Activated CD4-positive, alpha-beta T cell treated with anti-CD3 and anti-CD28 coated beads, Interleukin-2, amount 50 U/mL, for 48 hours (primary cell): ENCODE measurements at places on chromosomes 16 and 17.
A peak's percentile ranks its signal among the peaks of the same experiment; 100 is the strongest.

DNA sequence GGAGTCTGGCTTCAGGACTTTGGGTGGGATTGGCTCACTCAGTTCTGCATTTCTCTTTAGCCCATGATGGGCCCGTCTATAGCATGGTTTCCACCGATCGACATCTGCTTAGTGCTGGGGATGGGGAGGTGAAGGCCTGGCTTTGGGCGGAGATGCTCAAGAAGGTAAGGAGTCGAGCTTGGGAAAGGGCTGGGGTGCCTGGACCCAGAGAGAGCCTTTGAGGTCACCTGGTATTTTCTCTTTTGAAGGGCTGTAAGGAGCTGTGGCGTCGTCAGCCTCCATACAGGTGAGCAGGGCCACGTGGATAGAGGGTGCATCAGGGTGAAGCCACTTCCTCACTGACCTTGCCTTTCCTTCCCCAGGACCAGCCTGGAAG, 2.2 kb downstream of the THOC6 start:
- DNase-seq: no peak

DNA sequence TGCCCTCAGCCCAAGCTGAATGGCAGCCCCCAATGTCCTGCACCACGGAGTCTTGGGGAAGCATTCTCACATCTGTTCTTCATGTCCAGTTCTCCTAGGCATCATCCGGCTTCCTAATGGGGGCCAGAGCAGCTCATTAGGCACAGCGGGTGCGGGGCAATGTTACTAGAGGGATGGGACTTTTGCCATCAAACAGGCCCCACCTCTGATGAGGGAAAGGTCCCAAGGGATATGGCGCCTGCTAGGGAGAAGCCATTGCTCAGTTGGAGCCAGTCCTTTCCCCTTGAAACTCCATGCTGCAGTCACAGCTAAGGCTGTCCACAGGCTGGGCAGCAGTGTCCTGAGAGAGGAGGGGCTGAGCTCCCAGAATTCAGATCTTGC, 1.7 kb upstream of the DPH1 start:
- no peak for DNase-seq

GRCh38 chr16:26204138-26204537, 512.4 kb downstream of the HS3ST4 start:
- no peak for DNase-seq

DNA sequence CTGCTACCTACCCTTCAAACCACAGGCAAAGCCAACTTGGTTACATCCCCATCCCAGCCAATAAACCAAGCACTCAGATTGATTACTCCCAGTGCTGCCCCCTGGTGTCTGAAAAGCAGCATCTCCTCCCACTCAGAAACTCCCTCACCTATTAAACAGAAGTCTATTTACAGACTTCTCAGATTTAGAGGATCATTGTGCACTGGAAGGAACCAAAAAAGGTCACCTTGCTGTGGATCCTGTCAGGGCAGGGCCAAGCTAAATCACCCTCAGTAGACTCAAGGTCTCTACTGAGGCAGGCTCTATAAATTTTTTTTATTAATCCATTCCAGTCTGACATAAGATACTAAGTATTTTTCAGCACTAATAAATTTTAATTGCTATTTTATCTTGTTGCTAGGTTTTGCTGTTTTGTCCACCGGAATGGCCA, 17.6 kb downstream of the HIGD1B start:
- peak; percentile 59 for DNase-seq

DNA sequence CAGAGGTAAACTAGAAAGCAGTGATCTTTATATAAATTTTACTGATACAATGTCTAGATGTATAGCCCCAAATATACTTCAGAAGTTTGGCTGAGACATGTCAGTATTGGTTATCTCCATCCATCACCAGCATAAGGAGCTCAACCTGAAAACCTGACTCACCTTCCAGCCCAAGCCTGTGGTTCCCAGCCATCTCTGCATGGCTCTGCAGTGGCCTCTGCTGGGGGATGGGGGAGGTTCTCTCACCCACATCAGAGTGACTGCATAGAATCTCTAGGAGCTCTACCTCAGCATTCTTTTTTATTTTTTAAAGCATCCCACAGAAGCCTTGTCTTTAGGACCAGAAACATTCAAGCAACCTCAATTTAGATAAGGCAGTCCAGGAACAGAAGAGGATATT, 27.3 kb downstream of the USP7 start:
- peak; percentile 80 for DNase-seq

DNA sequence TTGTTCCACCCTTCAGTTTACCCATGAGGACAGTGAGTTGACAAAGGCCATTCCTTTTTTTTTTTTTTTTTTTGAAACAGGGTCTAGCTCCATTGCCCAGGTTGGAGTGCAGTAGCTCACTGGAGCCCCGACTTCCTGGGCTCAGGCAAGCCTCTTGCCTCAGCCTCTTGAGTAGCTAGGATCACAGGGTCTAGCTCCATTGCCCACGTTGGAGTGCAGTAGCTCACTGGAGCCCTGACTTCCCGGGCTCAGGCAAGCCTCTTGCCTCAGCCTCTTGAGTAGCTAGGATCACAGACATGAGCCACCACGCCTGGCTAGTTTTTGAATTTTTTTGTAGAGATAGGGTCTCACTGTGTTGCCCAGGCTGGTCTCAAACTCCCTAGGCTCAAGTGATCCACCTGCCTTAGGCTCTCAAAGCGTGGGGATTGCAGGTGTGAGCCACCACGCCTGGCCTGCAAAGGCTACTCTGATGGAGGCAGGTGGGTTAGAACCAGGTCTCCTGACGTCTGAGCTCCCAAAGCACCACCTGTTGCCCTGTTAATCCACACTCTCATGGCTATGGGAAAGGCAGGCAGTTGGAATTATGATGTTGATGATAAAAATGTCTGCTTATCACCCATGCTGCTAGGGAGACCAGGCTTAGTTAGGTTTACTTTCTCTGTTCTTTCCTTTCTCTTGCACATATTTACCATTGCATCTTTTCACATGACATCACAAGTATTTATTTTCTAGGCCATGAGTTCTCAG, 65.2 kb downstream of the KSR1 start:
- no peak for DNase-seq

- no peak for DNase-seq
Measured at GRCh38 chr17:53942898-53943297, 120.2 kb downstream of the KIF2B start.

DNA sequence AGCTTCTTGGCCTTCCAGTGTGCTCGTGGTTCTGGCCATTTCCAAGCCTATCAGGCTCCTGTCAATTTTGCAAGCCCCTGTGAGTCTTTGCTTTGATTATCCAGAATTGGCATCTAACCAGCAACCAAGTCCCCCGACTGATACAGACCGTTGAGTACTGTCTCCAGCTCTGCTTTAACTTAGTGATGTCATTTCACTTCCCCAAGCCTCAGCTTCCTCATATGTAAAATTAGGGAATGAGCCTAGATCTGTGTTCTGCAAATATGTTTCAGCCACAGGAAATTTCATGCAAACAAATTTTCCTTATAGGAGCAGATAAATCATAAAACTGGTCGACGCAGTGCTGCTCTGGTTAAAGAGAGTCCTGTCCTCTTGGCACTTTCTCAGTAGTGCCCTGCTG, 60.1 kb upstream of the WSB1 start:
- DNase-seq: no peak

GRCh38 chr17:83078378-83079351, 744 bp upstream of the METRNL start:
- DNase-seq: peak; percentile 27

- DNase-seq: no peak
Measured at GRCh38 chr16:49587511-49587910, 213.9 kb downstream of the C16orf78 start.

GRCh38 chr16:78137179-78137578, 37.7 kb downstream of the WWOX start:
- no peak for DNase-seq

DNA sequence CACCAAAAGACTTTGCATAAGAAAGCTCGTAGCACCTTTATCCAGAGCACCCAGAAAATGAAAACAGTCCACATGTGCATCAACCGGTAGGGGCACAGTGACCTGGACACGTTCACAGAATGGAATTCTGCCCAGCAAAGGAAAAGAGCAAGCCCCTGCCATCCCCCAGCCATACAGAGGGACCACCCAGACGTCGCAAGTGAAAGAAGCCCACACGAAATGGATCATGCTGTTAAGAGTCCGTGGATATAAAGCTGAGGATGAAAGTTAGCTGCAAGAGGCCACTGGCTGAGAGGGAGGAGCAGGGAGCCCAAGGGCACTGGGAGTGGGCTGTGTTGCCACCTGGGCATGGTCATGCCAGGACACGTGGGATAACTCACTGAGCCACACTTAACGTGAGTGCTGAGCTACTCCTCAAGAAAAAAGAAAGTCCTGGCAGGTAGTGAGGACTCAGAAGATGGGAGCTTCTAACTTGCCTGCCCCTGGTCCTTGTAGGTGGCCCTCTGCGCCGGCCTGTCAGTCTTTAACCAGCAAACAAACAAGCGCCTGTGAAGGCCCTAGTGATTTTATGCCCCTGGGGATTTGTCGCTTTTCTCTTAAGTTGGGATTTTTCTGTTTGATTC, 190.7 kb downstream of the C16orf95 start:
- no peak for DNase-seq

DNA sequence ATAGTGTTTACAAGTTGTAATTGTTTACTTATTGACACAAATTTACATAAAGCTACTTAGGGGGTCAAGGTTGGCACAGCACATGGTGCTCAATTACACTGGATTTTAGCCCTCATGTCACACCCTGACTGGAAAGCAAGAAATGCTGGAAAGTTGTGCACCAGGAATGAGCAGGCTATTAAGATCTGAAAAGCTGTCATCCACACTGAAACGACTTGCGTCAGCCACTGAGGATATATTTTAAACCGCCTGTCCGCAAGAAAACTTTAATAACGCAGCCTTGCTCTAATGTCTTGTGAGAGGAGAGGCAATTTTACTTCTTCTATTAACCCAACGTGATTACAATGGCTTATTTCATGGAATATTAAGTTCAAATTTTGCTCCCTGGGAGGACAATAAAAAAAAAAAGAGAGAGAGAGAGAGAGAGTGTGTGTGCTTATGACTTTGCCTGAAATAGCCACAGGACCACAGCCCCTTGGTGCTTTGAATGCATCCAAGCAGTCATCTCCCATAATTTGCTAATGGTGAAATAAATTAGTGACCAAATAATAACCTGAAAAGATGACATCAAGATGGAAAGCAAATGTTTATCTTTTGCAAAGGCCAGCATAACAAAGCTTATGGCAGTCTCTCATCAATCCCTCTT, 425.4 kb upstream of the PSMD7 start:
- DNase-seq: no peak

GRCh38 chr17:37737971-37738370, 6.9 kb downstream of the HNF1B start:
- no peak for DNase-seq

DNA sequence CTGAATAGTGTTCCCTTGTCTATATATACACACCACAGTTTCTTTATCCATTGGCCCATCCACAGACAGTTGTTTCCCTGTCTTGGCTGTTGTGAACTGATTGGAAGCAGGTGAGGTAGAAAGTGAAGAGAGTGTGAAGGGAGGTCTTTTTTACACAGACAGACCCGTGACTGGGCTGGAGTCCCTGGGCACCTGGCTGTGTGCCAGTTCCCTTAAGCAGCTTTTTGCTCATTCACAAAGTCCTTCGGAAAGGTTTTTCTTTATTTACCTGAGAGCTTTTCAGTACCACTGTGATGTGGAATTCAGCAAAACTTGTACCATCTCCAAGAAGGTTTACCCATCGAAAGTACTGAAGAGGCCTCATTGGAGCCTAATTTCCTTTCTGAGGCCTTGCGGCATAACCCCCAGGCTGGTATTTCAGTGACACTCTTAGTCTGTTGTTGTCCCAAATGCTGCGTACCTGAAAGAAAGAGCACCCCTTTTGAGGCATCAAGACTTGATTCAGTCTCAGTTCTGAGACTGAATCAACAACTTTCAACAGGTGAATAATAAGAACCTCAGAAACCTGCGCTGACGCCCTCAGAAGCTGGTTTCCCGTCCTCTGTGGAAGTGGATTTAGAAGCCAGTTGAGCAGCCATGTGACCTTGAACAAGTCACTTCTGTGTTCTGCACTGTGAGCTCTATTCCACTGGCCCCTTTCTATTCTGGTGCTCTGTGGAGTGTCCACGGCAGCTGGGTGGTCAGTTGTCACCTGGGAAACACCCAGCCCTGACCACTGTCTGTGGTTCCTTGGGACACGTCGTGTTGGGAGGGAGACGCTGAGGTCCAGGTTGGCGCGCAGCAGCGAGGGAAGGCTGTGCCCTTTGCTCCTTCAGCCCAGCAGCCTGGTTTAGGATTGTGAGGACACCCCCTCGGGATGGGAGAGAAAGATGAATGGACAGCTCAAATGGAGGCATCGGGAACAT, 53.9 kb upstream of the CRISPLD2 start:
- peak; percentile 16 for DNase-seq

DNA sequence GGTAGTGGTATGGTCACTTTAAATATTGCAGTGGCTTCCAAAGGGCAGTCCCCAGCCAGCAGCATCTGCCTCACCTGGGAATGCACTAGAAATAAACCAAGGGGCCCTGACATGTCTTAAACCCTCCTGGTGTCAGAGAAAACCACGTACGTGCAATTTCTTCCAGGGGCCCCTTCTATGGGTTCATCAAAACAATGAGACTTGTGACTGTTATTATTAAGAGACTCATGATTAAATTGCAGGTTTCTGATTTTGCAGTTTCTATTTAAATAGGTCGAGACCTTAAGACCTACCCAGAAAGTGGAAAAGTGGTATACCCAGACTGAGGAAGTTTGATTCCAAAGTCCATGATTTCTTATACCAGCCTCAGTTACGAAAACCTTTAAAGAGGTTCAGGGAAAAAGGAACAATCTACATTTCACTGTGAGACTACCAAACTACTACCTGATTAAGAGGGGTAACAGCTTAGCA, 746 bp upstream of the POLG2 start:
- no peak for DNase-seq

- DNase-seq: no peak
Measured at GRCh38 chr17:70434536-70435490, 265.5 kb downstream of the KCNJ2 start.

- no peak for DNase-seq
Measured at GRCh38 chr17:77382356-77382911, 241.7 kb downstream of the SEC14L1 start.

GRCh38 chr17:77741109-77741508, 217.4 kb upstream of the TNRC6C start:
- peak; percentile 61 for DNase-seq

DNA sequence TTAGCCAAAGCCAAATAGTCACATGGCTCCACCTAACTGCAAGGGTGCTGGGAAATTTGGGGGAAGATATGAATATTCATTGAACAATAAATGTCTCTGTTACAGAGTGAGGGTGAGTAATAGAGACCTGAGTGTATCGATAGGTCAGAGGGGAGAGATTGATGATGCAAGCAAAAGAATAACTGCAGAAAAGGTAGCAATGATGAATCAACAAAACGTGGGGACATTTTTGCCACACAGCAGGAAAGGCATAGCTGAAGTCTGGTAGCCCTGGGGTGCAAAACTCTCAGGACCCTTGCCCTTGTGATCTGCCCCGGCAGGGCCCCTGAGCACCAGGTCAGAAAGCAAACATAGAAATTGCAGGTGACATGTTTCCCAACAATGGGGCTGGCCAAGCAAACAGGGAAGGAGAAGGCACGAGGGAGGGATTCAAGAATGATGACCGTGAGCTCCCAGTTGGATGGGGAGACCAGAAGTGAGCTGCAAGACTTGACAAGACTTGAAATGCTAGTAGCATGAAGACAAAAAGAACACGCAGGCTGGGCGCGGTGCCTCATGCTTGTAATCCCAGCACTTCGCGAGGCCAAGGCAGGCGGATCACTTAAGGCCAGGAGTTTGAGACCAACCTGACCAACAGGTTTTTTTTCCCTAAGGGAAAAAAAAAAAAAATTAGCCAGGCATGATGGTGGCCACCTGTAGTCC, 12.7 kb upstream of the HERPUD1 start:
- no peak for DNase-seq
